Caki2 (cell line): ENCODE measurements at places on chromosomes 11 and 22. TPM values are rescaled to one million over a fixed set of nuclear protein-coding genes. Genes with fewer than 3 reads are reported as not detected.
A peak's percentile ranks its signal among the peaks of the same experiment; 100 is the strongest.

ATXN10 gene
- total RNA-seq, result 228 and 323 TPM in 2 replicates

DNA sequence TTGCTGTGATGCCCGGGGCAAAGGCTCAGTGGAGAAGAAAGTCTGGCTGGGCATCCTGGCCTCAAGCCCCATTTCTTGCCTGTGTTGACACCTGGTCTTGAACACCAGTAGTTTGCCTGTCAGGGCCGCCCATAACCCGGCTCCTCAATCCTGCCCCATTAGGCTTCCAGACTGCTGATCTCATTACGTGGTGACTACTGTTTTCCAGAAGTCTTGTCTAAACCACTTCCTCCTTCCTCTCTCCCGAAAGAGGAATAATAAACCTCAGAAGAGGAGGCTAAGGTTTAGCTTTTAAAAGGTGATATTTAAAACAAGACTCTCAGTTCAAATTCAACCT is 97.7 kb downstream of the CD44 start:
- DNase-seq, result no peak

DNA sequence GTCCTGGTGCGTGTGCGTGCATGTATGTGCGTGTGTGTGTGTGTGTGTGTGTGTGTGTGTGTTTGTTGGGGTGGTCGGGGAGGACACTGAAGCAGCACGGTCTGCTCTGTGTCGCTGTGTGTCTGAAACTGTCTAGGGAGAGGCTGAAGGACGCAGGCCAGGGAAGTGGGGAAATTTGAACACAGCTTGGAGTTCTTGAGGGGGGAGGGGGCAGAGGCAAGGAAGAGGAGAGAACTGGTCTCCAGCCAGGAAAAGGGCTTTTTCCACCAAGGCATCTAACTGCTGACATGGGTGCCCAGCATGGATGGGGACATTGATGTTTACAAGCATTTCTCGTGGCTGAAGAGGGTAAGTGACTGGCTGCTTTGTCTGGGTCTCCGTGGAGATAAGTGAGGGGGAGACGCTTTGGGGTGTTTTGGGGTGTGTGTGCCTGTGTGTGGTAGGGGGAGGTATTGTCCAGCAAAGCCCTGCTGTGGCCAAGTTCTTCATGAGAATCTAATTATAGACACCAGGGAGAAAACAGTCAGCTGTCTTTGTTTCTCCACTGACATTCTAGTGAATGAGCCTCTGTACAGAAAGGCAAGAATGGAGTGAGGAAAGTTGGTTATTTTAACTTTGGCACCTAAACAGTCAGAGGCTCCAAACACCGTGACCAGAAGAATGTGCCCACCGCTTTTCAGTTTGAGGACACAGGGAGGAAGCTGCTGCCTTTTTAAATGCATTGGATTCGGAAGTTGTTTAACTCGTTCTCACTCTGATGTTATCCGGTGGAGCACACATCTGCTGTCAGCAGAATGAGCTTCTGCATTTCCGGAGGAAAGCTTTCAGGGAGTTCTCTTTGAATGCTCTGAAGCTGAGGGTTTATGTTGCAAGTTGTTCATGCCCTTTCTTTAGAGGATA is 63.7 kb downstream of the PPFIBP2 start:
- DNase-seq, result no peak

- peak; percentile 69 for DNase-seq
Observed at GRCh38 chr11:60925868-60926267, 1.6 kb downstream of the TMEM132A start.

RNF121 gene
- 74.1 and 79.4 TPM in 2 replicates for total RNA-seq

GRCh38 chr22:31102441-31103081 is 4.8 kb downstream of the SELENOM start:
- DNase-seq, result peak; percentile 31

- DNase-seq, result no peak
Observed at GRCh38 chr11:44574610-44575287, 9.3 kb downstream of the CD82 start.

DNA sequence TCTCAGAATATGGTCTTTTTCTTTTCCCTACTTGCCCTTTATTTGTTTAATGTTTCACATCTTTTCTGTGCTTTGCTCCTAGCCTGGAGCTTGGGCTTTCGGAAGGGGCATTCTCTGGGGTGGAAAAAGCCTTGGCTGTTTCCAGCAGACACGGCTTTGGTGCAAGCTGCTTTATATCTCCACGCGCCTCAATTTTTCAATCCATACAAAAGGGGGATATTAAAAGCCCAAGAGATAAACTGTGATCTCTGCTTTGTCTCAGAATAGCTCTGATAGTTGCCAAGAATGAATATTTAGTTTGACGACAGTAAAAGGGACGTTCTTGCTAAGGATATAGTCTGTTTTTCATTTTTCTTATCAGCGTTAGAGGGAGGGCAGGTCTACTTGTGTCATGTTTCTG is 194.0 kb upstream of the KIRREL3 start:
- no peak for DNase-seq

- DNase-seq, result no peak
Observed at GRCh38 chr11:69539416-69540117, 58.1 kb downstream of the LINC01488 start.

MS4A6A gene
- total RNA-seq, result not detected in 2 replicates

- DNase-seq, result no peak
Observed at GRCh38 chr11:2701230-2701629, 1.4 kb upstream of the KCNQ1OT1 start.

DNA sequence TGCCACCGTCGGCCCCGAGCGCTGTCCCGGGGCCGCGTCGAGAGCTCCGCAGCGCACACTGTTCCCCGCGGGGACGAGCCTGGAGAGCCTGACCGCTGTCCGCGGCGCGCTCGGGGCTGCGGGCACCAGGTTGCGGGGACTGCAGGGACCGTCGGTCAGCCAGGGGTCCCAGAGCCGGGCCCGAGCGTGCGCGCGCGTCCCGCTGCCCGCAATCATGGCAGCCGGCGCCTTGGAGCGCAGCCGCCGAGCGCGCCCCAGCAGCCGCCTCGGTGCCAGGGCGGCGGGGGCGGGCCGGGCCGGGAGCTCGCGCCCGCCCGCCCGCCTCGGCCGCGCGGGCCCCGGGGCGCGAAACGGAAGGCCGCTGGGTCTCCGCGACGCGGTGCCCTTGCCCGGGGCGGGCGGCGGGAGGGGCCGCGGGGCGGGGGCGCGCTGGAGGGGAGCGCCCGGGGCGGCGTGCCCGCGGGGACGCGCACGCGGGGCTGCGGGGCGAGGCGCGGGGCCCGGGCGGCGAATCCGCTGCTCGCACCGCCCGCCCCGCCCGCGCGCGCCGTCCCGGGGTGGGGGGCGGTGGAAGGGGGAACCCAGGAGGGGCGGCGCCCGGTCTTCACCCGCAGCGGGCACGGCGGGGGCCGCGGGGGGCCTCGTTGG is 79.4 kb upstream of the PPARA start:
- peak; percentile 72 for DNase-seq

DNA sequence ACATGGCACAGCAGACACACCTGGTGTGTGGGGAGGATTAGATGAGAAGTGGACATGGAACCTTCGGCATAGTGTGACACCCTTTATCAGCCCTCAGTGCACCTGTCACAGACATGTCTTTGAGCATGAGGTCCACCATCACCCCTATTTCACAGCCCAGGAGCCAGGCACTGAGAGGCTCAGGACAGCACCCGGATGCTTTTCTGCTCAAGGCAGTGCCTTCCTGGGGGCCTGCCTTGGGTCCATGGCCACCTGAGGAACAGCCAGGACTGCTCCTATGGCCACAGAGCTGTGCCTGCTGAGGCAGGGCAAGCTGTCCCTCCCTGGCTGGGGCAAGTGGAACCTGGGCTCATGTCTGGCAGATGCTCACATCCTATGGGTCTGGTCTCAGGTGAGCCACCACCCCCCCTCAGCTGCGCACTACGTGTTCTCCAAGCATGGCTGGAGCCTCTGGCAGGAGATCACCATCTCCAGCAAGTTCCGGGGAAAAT is 75.8 kb downstream of the MORC2 start:
- no peak for DNase-seq

- DNase-seq, result no peak
Observed at GRCh38 chr11:130655300-130655699, 206.9 kb downstream of the ADAMTS15 start.
